ENCODE measurements at places on chromosomes 3 and 15. TPM values are rescaled to one million over a fixed set of nuclear protein-coding genes. Genes with fewer than 3 reads are reported as not detected.

B3GNT5 gene
- total RNA-seq, result 45.3 TPM

- no peaks in the 10 kb centered on the region for H3K4me1 ChIP-seq
- DNase-seq, result no peak
- no peak overlapping the region for H3K4me3 ChIP-seq
- H3K27ac ChIP-seq, result peak overlapping the region; percentile 50
Observed at GRCh38 chr15:49887659-49888322, 231.2 kb downstream of the ATP8B4 start.

GALK2 gene
- total RNA-seq, result 42.6 TPM

DNA sequence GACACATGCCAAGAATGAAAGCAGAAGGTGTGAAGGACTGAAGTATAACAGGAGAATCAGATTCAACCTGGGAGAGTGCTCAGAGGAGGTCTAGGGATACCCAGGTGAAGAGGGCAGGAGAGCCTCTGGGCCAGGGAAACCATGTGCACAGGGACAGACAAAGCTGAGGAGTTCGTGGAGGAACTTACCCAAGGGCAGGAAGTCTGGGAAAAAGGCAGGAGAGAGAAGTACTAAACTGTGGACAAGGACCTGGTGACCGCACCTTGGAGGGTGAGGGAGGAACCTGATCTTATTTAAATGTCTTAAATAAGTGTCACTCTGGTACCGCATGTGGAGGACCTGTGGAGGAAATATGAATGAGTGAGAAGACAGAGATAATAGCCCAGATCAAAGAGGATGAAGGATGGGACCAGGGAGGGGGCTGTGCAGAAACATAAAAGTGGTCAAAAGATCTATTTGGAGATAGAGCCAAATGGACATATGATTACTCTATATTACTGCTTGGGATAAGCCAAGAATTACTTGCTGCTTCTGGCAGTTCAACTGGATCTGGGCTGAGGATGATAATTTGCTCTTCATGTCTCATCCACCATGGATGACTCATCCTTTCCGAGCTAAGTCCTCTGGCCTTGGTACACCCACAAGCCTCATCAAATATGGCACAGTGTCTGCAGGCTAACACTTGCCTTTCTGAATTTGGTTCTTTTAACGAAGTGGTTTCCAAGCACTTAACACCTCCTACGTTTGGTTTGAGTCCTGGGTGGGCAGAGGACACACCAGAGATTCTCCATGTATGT is 116.9 kb upstream of the NMNAT3 start:
- H3K4me1 ChIP-seq, result no peaks in the 10 kb centered on the region
- no peaks in the 10 kb centered on the region for H3K27me3 ChIP-seq
- H3K36me3 ChIP-seq, result no peaks in the 10 kb centered on the region
- no peak overlapping the region for H3K4me3 ChIP-seq

- no peaks in the 10 kb centered on the region for H3K36me3 ChIP-seq
- H3K4me3 ChIP-seq, result no peak overlapping the region
- DNase-seq, result no peak
- H3K4me1 ChIP-seq, result no peaks in the 10 kb centered on the region
Observed at GRCh38 chr3:119542168-119542767, 17.1 kb downstream of the CD80 start.

CSPG4 gene
- 60.9 TPM for total RNA-seq

AP3B2 gene
- 2.2 TPM for total RNA-seq

DNA sequence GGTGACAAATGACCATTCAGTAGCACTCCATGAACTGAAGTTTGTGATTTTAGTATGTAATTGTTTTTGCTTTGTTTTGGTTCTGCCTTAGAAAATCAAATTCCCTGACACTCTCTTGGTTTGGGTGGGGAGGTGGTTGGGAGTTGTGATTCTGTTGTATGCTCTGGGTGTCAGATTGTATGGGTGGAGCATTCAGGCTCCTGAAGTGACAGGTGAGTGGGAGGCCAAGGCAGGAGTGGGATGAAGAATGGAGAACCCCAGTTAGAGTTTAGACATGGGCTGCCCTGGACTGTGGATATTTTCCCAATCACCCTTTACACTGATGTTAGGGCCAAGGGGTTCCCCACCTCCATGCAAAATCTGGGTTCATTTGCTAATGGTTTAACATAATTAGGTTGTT is 83.6 kb downstream of the ARPP21 start:
- H3K36me3 ChIP-seq, result no peaks in the 10 kb centered on the region
- no peaks in the 10 kb centered on the region for H3K27me3 ChIP-seq
- no peak for DNase-seq
- H3K4me1 ChIP-seq, result no peaks in the 10 kb centered on the region
- H3K27ac ChIP-seq, result no peak overlapping the region
- H3K4me3 ChIP-seq, result no peak overlapping the region

P2RY13 gene
- not detected for total RNA-seq

CCDC9B gene
- 22.0 TPM for total RNA-seq

- H3K36me3 ChIP-seq, result no peaks in the 10 kb centered on the region
- H3K4me3 ChIP-seq, result no peak overlapping the region
- H3K27ac ChIP-seq, result peak overlapping the region; percentile 47
- no peak for DNase-seq
- H3K4me1 ChIP-seq, result peaks cover 20% of the 10 kb centered on the region
Observed at GRCh38 chr3:143821862-143822261, 26.4 kb downstream of the SLC9A9 start.

CACNA2D3 gene
- total RNA-seq, result 3.4 TPM

NUDT16 gene
- total RNA-seq, result 48.9 TPM

PSMD6 gene
- total RNA-seq, result 18.3 TPM

COL6A6 gene
- not detected for total RNA-seq

- no peaks in the 10 kb centered on the region for H3K27me3 ChIP-seq
- no peak overlapping the region for H3K4me3 ChIP-seq
- H3K4me1 ChIP-seq, result peaks cover 36% of the 10 kb centered on the region
- no peaks in the 10 kb centered on the region for H3K36me3 ChIP-seq
- DNase-seq, result no peak
- H3K27ac ChIP-seq, result no peak overlapping the region
Observed at GRCh38 chr3:136733317-136733833, 18.8 kb downstream of the STAG1 start.
